ENCODE measurements at places on chromosomes 1 and 21.

GRCh38 chr1:167555971-167556714 is 2.6 kb upstream of the CREG1 start:
- peak; percentile 37 for DNase-seq

GRCh38 chr1:29062157-29062942 is 61.4 kb downstream of the TMEM200B start:
- DNase-seq = no peak

DNA sequence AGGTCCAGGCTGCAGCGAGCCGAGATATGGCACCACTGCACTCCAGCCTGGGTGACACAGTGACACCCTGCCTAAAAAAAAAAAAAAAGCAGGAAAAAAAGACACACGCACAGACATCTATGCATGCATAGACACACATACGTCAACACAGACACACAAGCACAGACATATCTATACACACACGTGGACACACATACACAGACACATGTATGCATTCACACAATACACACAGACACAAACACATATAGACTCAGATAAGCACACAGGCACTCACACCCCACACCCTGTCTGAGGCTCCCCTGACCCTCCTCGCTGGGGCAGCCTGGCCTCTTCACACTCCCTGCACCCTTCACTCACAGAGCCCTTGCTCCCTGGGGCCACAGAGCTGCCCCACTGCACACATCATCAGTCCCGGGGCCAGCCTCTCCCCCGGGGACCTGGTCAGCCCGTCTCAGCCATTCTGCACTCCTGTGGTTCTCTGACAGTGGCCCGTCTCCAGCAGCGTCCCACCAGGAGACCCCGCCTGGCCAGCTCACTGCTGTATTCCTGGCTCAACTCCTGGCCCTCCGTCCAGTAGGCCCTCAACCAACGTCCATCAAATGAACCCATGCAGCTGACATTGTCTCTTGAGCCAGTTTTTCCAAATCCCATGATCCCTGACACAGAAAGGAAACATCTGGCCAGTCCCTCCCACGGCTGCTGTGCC is 4.6 kb upstream of the PRKCZ start:
- no peak for DNase-seq

- peak; percentile 18 for DNase-seq
Observed at GRCh38 chr1:151282883-151283725, 1.0 kb downstream of the ZNF687 start.

GRCh38 chr1:9004031-9004699 is 22.1 kb downstream of the SLC2A7 start:
- DNase-seq = no peak

DNA sequence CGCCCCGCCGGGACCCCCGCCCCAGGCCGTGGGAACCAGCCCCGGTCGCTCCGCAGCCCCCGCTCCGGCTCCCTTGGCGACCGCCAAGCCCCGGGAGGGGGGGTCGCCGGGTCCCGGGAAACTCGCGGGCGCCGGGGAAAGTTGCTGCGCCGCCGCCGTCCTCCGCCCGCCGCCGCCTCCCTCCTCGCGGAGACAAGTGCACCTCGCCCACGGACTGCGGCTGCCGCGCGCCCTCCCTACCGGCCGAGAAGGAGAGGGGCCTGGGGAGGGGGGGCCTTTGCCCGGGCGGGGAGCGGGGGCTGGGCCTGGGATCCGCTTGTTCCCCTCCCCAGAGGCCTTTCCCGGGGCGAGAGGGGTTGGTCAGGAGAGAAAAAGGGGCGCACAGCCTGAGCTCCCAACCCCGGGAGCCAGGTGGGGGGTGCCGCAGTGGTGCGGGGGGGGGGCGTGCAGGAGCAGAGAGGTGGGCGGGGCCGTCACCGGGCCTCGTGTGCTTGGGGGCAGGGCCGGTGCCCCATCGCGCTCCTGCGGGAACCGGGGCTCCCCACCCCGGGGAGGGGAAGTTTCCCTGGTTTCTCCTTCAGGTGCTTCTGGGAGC is 592 bp downstream of the AGRN start:
- DNase-seq = no peak

DNA sequence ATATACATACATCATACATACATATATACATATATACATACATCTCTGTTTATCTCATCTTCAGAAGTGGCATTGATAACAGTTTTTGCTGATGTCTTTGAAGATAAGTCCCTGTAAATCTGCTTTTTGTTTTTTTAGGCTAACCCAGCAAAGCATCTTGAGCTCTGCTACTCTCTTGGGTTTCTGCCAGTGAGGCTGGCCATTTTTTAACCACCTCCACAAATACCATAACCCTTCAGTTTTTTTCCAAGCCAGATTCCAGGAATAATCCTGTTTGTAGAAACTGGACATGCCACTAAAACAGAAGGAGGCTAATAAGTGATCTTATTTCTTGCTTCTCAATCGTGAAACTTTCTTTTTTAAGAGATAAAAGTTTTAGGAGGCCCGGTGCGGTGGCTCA is 21.6 kb downstream of the SDHC start:
- no peak for DNase-seq

GRCh38 chr1:1538989-1539309 is 1.5 kb downstream of the TMEM240 start:
- DNase-seq = no peak

DNA sequence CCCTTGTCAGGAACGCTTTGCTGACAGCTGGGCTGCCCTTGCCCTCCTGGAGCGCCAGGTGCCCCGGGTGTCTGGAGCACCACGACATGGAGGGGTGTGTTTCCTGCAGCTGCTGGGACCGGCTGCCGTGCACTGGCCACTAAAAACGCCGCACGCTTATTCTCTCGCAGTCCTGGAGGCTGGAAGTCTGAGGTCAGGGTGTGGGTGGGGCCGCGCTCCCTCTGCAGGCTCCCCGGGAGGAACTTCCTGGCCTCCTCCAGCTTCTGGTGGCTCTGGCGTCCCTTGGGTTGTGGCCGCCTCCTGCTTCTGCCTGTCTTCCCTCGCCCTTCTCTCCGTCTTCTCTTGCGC is 28.0 kb upstream of the PLCH2 start:
- no peak for DNase-seq

DNA sequence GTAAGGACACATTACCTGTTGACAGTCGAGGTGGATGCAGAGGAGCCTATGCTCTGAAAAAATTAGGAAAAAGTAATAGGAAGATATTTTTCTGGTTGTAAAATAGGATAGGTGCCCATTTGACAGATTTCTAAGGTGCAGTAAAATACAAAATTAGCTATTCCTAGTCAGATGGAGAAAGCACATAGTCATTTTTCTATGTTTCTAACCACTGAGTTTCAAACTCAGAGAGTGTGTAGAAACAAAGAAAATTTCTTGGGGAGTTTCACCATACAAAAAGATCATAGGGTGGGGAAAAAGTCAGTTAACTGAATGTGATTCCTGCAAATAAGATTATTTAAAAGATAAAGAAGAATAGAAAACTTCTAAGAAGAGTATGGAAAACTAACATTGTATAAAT is 666.9 kb downstream of the KCNT2 start:
- DNase-seq = no peak
